ENCODE measurements at places on chromosomes 16 and 17. TPM values are rescaled to one million over a fixed set of nuclear protein-coding genes. Genes with fewer than 3 reads are reported as not detected.

The IRF8 gene
- 16.7 TPM for total RNA-seq

The KRT9 gene
- total RNA-seq = not detected

DNA sequence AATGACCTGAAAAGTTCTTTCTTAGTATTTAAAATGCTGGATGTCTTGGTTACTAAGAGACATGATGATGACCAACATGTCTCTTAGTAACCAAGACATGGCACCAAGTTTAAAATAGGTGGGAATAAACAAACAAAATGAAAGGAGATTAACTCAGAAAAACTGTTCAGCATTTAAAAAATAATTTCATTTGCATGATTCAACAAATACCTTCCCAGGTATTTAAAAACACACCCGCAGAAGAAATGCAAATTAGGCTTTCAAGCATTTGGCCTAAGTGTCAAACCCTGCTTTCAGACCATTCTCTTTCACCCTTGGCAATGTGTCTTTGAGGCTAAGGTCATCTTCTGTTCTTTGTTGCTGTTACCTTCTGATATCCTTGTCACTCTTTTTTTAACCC is 91.4 kb upstream of the CORO6 start:
- no peak for DNase-seq

- DNase-seq = no peak
Measured at GRCh38 chr16:54370278-54371040, 83.9 kb upstream of the IRX3 start.

The SLC6A2 gene
- total RNA-seq = 0.64 TPM

DNA sequence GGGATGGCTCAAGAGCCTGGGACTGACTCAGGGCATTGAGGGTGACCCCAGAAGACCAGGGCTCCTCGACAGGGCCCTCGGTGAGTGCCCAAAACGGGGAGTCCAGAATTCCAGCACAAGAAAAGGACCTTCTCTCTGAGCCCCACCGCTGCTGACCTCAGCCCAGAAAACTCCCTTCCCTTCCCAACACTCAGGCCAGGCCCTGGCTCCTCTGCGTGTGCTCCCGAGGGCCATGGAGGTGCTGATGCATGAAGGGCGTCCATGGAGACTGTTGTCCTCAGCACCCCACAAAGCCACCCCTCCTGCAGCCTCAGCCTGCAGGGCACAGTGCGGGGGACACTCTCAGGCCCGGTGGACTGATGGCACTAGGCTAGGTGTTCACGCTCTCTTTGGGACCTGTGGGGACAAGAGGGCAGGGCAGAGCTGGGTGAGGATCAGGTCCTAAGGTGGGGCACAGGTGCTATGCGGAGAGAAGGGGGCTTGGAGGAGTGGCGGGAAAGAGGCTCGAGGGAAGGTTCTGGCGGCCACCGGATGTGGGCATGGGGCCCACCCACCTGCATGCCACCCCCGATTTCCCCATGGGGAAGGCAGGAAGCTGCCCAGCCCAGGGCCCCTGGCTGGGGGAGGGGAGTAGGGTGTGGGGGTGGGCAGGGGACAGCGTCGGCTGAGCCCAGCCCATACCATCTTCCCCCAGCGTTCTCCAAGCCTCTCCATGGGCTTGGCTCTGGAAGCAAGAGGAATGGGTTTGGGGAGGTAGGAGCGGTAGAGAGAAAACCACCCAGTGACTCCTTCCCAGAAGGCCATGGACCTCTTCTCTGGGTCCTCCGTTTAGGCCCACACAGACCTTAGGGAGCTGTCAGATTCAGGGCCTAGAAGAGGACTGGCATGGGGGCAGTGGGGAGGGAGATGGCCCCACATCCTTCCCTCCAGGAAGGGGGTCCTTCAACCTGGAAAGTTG is 4.5 kb upstream of the TSPOAP1 start:
- DNase-seq = no peak

DNA sequence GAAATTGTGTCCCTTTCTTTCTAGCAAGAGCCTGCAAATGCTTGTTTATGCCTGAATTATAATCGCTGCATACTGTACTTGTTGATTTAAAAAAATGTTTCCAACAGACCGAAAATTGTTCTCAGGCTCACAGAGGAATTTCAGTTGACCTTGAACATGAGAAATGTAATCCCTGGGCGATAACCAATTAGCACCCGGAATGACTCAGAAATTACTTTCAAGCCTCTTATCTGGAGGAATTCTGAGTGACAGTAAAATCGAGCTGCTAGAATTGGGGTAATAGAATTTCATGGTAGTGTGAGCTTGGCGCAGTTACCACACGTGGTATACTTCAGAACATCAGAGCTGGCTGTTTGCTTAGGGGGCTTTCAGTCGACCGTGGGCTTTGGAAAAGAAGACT is 139.1 kb upstream of the CACNG3 start:
- DNase-seq = no peak

- no peak for DNase-seq
Measured at GRCh38 chr17:82970818-82971590, 108.4 kb upstream of the METRNL start.

Data from breast epithelium (tissue), 4 donors.